ENCODE measurements at places on chromosomes 6 and 20.

DNA sequence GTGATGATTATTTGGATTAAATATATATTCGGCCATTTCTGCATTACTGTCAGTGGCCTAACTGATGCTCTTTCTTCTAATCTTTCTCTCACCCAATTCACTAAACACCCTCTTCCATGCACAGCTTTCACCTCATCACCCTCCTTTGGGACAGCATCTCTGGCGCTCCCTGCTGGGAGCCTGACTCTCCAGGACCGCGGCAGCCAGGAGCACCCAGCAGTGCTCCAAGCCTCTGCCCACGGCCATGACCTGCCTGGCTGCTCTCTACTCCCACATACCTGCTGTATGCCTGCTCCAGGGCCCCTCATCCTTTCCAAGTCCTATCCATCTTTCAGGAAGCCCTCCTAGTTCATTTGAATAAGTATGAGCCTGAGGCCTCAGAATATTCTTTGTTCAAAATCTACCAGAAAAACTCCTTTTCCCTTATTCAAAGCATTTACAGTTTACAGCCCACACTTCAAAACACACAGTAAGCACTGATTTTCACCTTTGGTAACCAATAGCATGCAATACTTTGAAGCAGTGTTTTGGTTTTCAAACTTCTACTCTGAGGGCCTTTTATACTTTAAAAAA is 15.2 kb downstream of the CTCFL start:
- no peak for DNase-seq

- DNase-seq, result no peak
These were observed 100.7 kb downstream of the ASXL1 start for GRCh38 chr20:32458837-32459220.

GRCh38 chr20:38246357-38247165 is 14.0 kb downstream of the KIAA1755 start:
- no peak for DNase-seq

GRCh38 chr6:161265554-161265953 is 8.3 kb downstream of the AGPAT4 start:
- DNase-seq, result no peak

GRCh38 chr20:51199920-51200319 is 177.0 kb upstream of the KCNG1 start:
- no peak for DNase-seq

- no peak for DNase-seq
These were observed 55.9 kb upstream of the HDDC2 start for GRCh38 chr6:125357515-125358256.

DNA sequence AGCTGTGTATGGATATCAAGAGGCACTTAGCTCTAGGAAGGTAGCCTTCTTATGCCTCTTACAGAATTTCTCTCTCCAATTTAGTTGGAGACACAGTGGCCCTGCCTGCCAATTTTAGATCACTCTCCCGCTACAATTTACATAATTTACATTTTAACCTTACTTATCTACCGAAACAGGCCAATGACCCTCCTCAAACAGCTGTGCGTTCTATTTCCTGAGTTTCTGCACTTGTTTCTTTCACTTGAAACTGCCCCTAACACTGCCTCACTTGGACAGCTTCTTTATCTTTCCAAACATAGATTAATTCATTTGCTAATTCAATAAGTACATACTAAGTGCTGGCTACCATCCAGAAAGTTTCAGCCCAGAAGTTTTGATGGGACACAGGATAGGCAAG is 52.9 kb upstream of the HDDC2 start:
- DNase-seq, result no peak

- DNase-seq, result no peak
These were observed 73.1 kb downstream of the OR2B2 start for GRCh38 chr6:27838945-27839625.
